Omental fat pad (tissue), 4 donors: ENCODE measurements at places on chromosomes 7 and 10. TPM values are rescaled to one million over a fixed set of nuclear protein-coding genes. Genes with fewer than 3 reads are reported as not detected.
A peak's percentile ranks its signal among the peaks of the same experiment; 100 is the strongest.

The NPC1L1 gene
- total RNA-seq = 0.32 TPM

DNA sequence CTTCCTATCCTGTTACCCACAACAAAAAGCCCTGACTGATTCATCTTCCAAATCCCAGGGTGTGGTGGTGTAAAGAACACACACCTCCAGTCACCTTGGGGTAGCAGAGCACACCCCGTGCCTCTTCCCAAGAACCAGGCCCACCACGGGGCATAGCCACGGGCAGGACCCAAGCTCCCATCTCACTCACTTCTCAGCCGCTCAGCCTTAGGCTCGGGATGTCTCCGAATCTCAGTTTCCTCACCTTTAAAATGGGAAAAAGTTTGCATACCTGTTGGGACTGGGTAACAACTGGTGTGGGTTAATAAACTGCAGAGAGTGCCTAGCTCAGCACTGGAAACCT lies 139.0 kb downstream of the FGFR2 start:
- DNase-seq = no peak

GRCh38 chr10:43287056-43288007 lies 20.5 kb upstream of the RASGEF1A start:
- no peak for DNase-seq

DNA sequence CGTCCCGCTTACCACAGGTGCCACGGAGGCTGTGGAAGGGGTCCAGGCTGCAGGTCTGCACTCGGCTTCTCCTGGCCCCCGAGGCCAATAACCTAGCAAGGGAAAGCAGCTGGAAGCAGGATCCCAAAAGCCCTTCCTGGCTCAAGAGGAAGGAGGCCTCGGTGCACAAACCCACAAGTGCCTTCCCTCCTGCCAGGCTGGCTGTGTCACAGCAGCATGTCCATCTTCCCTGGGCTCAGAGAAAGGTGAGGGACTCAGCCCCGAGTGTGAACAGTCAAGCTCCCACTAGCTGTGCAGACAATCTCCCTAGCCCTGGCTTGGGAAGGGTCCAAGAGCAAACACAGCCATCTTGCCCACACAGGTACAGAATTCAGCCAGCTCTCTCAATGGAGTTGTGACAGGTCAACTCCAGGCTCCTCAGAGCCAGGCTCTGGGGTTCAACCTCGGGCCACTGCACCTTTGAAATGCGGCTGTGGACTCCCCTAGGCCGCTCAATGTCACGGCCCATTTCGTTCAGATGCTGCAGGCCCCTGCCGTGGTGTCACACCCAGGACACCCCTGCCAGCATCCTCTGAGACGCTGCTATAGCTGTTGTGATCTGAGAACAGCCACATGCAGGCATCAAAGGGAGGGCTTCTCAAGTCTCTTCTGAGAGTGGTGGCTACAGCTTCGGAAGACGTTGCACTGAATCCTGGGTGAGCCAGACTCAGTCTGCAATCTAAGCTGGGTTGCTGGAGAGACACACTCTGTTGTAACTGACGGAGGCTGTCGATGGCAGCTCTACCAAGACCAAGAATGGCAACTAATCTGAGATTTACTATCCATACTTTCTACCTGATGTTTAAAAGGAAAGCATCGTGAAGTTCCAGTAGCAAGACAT lies 137.9 kb downstream of the DIP2C start:
- no peak for DNase-seq

DNA sequence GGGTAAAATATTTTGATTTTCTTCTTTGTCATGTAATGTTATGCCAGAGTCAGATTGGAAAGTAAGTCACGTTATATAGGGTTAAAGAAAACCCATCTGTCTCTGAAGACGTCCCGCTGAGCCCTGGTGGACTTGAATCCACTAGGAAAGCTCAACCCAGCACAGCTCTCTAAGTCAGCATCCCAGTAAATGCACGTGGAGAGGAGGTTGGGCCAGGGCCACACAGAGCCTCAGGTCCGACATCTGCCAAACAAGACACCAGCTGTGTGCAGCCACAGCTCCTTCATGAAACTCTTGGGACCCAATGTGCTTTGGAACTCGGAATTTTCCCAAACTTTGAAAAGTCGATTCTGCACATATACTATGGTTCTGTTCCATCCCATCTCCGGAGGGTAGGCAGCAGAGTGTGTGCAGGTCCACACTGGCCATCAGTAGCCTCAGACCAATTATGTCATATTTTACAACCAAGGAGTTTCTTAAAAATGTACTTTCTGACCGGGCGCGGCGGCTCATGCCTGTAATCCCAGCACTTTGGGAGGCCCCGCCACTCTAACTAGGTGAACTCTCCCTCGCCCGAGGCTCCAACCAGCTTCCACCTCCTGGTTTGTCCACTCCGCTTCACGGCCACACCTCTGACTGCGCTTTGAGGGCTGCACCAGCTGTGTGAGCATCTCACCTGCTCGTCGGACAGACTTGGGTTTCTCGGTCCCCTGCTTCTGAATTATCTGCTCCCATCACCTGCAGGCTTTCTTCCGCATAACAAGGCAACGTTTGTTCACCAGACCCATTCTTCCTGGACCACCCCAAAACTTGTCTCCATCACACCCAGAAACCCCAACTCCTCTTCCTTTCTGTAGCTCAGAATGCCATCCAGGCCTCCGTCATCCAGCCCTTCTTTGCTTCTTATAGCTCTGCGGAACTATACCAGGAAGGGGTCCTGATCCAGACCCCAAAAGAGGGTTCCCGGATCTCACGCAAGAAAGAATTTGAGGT lies 29.7 kb upstream of the DNAJB6 start:
- no peak for DNase-seq

The HOXA3 gene
- total RNA-seq = 1.8 TPM

DNA sequence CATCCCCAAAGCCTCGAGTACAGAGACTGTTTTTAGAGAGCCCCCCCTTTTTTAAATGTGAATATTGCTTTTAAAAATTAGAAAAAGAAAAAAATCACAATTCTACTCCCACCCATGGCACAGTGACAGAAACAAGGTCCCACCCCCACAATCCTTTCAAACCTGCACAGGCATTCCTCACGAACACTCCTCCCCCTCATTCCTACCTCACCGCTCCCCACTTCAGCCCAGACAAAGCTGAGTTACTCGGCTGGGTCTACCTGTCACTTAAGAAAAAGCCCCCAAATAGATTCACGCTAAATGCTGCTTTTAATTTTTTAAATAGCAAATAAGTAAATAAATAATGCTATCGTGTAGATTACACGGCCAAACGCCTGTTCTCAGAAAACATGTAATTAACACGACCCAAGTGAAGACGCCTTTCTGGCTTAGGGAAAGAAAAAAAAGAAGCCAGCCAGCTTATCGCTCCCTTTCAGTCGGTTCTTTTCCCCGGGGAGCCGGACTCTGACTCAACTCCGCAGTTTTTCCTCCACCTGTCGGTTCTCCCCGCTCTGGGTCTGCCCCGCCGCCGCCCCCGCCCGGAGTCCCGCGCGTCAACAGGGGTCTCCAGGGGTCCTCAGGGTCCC lies 739 bp downstream of the MPP7 start:
- peak; percentile 24 for DNase-seq

DNA sequence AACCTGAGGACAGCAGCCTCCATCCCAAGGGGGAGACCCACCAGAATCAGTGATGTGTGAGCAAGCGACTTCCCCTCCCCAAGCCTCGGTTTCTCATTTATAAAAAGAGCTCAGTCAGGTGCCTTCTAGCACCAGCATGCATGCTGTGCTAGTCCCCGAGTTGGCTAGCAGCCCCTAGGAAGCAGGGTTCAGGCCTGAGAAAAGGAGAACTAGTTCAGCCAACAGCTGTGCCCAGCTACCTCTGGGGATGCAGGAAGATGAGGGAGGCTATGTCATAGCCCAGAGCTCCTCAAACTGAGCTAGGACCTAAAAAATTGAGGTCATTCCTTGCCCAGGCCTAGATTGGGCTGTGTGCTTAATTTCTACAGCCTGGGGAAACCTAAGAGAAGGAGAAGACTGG lies 13.7 kb downstream of the DRGX start:
- DNase-seq = no peak

- DNase-seq = no peak
Measured at GRCh38 chr7:141053626-141054025, 20.2 kb upstream of the TMEM178B start.

The FAM25G gene
- not detected for total RNA-seq

The GSTO2 gene
- total RNA-seq = 0.12 TPM

DNA sequence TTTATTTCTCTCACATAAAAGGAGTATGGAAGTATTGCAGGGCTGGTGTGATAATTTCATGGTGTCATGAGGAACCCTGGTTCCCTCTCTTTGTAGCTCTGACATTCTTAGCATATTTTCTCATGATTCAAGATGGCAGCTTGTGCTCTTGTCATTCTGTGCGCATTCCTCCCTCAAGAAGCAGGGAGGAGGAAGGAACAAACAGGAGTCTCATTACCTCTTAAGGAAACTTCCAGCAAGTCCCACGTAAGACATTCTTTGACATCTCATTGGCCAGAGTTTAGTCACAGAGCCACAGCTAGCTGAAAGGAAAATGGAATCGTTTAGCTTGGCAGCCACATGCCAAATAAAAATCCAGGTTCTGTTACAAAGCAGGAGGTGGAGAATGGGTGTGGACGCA lies 546.8 kb downstream of the LRMDA start:
- DNase-seq = no peak

- DNase-seq = no peak
Measured at GRCh38 chr7:45156516-45157272, 897 bp upstream of the RAMP3 start.

The PRSS37 gene
- total RNA-seq = not detected

The CRPPA gene
- total RNA-seq = 2.5 TPM

The FOXI2 gene
- not detected for total RNA-seq

GRCh38 chr10:48447356-48448215 lies 141.1 kb downstream of the MAPK8 start:
- no peak for DNase-seq

DNA sequence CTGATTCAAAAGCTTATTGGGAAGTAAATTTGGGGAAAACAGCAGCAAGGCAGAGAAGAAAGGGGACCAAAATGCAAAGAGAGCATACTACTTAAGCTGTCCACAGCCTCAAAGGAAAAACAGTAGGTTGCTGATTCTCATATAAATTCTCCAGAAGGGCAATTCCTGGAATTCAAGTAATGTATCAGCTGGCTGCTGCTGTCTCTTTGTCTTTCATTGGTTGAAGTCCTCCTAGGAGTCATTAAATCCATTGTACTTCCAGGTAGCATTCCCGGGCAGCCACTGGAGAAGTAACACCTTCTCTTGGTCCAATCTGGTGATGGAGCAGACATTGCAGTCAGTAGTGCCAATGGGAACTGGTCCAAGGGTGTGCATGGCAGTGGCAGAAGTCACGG lies 22.7 kb downstream of the BET1 start:
- no peak for DNase-seq
